Right renal pelvis (tissue), 4 donors: ENCODE measurements at places on chromosomes 4 and X. TPM values are rescaled to one million over a fixed set of nuclear protein-coding genes. Genes with fewer than 3 reads are reported as not detected.
A peak's percentile ranks its signal among the peaks of the same experiment; 100 is the strongest.

- no peak for DNase-seq
Observed at GRCh38 chr4:78704981-78705683, 71.0 kb upstream of the BMP2K start.

The CSAG3 gene
- not detected for polyA plus RNA-seq

GRCh38 chr4:173415885-173416653 lies 17.2 kb upstream of the SCRG1 start:
- no peak for DNase-seq

The FRAS1 gene
- 77.0 TPM for polyA plus RNA-seq

The TMEM271 gene
- not detected for polyA plus RNA-seq

The AGTR2 gene
- polyA plus RNA-seq = 120 TPM

The CCNG2 gene
- polyA plus RNA-seq = 129 TPM

- no peak for DNase-seq
Observed at GRCh38 chrX:150037041-150037440, 98.8 kb upstream of the EOLA2 start.

- no peak for DNase-seq
Observed at GRCh38 chr4:23269566-23269965, 576.8 kb downstream of the GBA3 start.

The RAB41 gene
- polyA plus RNA-seq = 0.81 TPM

The FMR1NB gene
- not detected for polyA plus RNA-seq

The LRIT3 gene
- polyA plus RNA-seq = 0.51 TPM

- DNase-seq = no peak
Observed at GRCh38 chr4:177391953-177392352, 50.3 kb downstream of the AGA start.

GRCh38 chr4:38160487-38161207 lies 200.4 kb downstream of the PTTG2 start:
- no peak for DNase-seq

DNA sequence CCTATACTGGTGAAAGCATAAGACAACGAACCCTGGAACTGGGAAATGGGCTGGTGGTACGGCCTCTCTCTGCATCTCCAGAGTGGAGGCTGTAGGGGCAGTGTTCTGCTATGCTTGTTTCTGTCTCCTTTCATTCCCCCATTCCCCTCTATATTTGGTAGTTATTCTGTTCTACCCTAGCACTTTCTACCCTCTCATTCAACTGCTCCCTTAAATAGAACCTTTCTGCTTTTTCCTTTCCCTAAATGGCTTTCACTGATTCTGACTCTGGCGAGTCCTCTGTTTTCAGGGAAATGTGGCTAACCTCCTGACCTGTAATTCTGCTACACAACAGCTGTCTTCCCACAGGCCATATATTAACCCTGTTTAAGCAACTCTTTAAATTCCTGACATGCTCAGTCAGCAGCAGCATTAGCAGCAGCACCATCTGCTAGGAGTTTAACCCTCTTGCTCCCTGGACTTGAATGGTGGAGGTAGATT lies 94.2 kb downstream of the CXCL13 start:
- peak; percentile 58 for DNase-seq

DNA sequence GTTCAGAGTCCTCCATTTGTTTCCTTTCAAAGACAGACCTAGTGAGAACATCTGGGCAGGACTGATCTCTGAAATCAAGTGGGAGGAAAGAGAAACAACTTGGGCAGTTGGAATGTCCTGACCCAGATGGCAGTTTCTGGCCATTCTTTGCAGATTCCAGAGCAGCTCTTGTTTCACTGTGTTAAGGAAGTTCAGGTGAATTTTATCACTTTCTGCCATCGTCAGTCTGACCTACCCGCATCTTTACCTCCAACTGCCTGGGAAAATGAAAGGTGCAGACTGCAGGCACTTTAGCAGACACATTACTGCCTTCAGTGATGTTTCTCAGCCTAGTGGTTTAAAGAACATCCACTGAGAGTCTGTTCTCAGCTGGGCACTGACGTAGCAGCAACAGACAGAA lies 216.2 kb downstream of the CEP135 start:
- DNase-seq = peak; percentile 47

DNA sequence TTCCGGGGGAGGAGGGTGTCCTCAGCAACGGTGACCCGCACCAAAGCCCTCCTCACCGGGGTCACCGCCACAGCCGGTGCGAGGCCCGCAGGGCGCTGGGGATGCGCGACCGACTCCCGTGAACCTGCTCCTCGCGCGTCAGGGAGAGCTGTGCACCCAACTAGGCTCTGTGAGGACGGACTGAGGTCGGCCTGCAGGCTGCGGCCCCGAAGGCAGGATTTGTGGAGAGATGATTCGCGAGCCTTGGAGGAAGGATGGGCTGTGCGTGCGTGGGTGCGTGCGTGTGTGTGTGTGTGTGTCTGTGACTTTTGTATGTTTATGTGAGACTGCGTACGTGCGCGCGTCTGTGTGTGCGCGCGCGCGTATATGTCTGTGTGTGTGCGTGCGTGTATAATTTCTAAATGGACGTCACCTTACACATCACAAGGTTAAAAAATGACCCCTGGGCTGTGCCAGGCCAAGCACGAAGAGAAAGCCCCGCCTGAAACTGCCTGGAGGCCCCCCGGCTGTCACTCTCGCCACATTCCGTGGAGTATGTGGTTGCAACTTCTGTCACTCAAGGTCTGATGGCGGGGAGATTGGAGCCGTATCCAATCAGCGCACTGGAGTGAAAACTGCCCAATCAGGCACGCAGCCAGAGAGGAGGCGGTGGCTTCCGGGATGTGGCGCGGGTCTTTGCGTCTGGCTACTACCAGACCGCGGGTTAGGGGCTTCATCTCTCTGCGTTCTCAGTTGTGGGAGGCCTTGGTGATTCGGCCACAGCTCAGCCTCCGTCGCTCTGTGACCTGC lies at the start of gene ZNF141:
TSS of gene ZNF141 (plus strand) at position 672 of the 789 bp plus-strand sequence. CDS start 170 bp downstream, outside the sequence.
- peak; percentile 98 for DNase-seq

The TXK gene
- 2.3 TPM for polyA plus RNA-seq

DNA sequence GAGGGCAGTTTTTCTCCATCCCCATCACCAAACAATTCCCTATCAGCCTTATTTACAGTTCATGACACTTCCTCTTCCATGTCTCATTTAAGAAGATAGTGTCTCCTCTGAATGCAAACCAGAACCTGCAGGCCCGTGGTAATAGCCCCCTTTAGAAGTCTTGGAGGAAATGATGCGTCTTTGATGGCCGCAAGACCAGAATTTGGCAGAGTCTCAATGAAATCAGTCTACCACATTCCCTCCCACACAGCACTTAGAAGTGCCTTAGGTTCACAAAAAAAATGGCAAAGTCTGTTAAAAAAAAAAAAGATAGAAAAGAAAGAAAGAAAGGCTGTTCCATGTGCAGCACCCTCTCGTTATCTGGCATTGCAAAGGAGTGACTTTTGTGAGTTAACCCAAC lies 2.1 kb upstream of the KDR start:
- no peak for DNase-seq

GRCh38 chr4:17623451-17624001 lies 9.1 kb downstream of the MED28 start:
- no peak for DNase-seq

The KLHL4 gene
- polyA plus RNA-seq = 7.6 TPM

- DNase-seq = no peak
Observed at GRCh38 chrX:45743906-45744625, 543.4 kb upstream of the DIPK2B start.

The CYLC1 gene
- polyA plus RNA-seq = not detected

GRCh38 chr4:127196655-127197352 lies 436.0 kb upstream of the INTU start:
- no peak for DNase-seq

GRCh38 chr4:153274967-153275366 lies 69.5 kb upstream of the MND1 start:
- DNase-seq = no peak

- no peak for DNase-seq
Observed at GRCh38 chr4:184103527-184104264, 114.0 kb downstream of the ENPP6 start.

DNA sequence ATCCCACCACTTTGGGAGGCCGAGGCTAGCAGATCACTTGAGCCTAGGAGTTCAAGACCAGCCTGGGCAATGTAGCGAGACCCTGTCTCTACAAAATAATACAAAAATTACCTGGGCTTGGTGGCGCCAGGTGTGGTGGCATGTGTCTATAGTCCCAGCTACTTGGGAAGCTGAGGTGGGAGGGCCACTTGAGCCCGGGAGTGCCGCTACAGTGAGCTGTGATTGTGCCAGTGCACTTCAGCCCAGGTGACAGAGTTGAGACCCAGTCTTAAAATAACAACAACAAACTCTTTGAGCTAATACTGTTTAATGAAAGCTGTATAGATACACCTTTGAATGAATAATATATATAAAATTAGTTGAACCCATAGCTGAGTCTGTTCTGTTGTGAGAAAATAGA lies 9.7 kb downstream of the BCORL1 start:
- DNase-seq = no peak

GRCh38 chr4:1245481-1246051 lies 3.4 kb downstream of the CTBP1 start:
- no peak for DNase-seq

DNA sequence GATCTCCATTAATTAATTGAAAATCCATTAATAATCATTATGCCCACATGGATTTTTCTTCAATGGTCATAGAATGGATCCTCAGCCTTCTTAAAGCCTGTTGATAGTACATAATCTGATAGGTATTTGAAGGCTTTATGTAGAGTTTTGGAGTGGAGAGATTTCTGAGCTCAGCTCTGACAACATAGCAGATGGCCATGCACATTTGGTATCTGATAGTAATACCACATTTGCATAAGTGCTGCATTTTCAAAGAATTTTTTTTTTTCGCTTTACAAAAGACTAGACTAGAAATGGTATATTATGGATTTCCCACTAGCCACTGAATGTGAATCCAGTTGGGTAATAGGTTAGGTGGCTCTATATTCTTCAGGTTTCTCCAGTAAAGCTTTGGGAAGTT lies 440.6 kb downstream of the FGF13 start:
- no peak for DNase-seq

- no peak for DNase-seq
Observed at GRCh38 chr4:84232309-84233095, 266.6 kb downstream of the NKX6-1 start.

DNA sequence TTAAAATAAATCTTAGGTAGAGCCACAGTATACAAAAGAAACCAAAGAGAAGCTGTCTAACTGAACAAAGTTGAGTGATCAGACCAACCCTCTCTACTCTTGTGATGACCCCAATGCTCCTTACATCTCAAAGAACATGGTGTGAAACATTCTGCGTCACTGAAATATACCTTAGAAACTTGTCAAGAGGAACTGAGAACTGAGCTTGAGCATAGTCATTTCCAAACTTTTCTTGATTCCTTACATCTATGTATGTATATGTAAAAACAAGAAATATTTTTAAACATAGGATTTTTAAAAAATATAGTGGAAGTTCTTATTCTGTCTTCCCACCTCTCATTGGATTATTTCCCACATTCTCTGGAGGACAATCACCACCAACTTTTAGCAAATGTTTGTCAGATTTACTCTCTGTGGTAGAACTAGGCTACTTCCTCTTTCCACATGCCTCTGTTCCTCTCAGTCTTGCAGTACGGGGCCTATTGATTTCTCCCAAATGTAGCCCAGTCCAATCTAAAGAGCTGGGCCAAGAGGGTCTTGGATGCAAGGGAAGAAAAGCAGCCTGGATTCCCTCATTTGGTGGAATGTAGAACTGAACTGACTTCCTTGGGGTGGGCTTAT lies 98.2 kb upstream of the HHIP start:
- DNase-seq = no peak

The SLC10A6 gene
- polyA plus RNA-seq = 0.11 TPM

DNA sequence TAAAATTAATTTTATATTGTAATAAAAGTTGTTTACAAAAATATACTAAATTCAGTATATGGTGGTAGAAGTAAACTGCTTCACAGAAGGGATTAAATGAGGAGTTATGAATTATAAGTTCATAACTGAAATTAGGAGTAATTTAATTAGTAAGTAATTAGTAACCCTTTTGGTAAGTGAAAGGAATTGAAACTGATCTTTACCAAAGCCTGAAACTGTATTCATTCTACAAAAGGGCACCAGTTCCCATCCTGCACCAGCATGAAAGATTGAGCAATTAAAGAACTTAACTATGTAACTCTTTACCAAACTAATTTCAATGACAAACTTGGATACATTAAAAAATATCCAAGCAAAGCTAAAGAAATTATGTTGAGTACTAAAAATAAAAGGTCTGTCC lies 8.2 kb downstream of the MED14 start:
- no peak for DNase-seq

The GAGE2A gene
- not detected for polyA plus RNA-seq

The PRRG1 gene
- polyA plus RNA-seq = 26.0 TPM

The ARHGAP24 gene
- 120 TPM for polyA plus RNA-seq

GRCh38 chr4:150323406-150324325 lies 245.4 kb downstream of the DCLK2 start:
- DNase-seq = no peak

The TEX11 gene
- not detected for polyA plus RNA-seq

DNA sequence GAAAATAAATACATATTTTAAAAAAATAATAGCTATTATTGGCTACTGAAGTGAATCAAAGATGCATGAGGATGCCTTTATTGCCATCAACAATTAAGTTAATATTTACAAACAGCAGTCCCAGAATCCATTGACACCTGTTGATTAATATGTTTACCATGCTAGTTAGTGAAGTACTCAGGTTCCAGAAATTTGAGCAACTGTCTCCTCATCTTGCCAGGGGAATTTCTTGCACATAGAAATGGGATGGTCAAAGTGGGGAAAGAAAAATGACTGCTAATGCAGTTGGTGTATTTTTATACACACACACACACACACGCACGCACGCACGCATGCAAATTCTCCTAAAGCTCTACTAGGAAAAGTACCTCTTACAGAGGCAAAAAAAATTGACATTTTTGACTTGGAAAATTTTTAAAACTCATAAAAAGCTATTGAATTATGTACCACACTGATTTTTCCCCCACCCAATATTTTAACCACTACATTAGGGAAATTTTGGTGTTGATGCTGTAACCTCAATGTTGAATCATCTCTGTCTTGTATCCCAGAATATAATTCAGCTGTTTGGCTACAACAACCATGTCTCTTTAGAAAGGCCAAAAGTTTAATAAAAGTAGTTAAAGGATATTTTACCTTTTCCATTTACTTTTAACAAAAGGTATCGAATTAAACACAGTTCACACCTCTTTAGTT lies 105.3 kb upstream of the TMEM150C start:
- no peak for DNase-seq

GRCh38 chr4:136749989-136750388 lies 782.3 kb downstream of the PCDH18 start:
- no peak for DNase-seq

The FBXW7 gene
- polyA plus RNA-seq = 33.8 TPM

The LIAS gene
- 25.1 TPM for polyA plus RNA-seq

GRCh38 chr4:3422241-3422801 lies 19.4 kb upstream of the HGFAC start:
- DNase-seq = no peak

The ACE2 gene
- 70.3 TPM for polyA plus RNA-seq

The KIAA0232 gene
- polyA plus RNA-seq = 45.2 TPM

The ERAS gene
- not detected for polyA plus RNA-seq
